ENCODE measurements at places on chromosomes 4 and X.

GRCh38 chr4:11214281-11214680 lies 214.4 kb downstream of the HS3ST1 start:
- DNase-seq: no peak

DNA sequence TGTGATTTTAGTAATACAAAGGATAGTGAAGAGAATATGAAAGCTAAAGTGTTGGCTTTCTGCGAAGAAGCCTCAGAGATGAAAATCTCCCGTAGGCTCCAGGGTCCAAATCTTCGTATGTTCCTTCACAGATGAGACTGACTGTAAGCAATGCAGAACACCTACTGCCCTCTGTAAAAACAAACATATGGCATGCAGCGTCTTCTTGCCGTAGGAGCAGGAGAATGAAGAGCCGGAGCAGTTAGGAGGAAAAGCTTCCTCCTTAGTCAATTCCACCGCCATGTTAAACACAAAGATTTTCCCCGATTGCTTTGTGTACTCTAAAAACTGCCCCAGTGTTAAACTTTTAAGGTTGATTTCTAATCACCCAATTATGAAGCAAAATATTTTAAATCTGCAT lies 22.5 kb downstream of the RWDD4 start:
- DNase-seq: peak; percentile 5

DNA sequence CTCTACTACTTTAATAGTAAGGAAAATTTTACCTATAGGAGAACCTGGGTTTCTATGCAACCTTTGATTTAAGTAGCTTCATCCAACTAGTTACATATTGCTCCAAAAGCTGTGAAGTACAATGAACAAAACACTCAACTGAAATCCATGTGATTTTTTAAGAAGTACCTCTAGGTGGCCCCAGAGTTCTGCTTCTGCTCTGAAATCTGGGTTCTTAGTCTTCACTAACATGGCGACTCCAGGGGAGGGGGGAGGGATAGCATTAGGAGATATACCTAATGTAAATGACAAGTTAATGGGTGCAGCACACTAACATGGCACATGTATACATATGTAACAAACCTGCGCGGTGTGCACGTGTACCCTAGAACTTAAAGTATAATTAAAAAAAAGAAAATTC lies 73.4 kb upstream of the MAGEB2 start:
- DNase-seq: peak; percentile 5

DNA sequence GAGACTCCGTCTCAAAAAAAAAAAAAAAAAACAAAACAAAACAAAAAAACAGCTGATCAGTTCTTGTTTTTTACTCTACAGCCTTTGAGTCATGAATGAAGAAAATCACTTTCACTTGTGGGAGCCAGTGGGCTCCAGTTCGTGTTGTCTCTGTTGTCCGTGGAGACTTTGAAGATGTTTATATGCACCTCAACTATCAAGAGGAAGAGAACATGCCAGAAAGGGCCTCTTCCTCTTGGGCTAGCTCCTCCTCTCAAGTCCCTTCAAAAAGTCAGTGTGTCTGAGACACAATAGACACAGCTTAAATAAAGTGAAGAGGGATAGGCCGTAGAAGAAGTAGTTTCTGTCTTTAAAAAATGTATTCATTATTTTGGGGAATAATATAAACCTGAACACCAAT lies 182.7 kb downstream of the KDR start:
- DNase-seq: no peak

- peak; percentile 9 for DNase-seq
Observed at GRCh38 chr4:38154681-38155588, 194.7 kb downstream of the PTTG2 start.

- DNase-seq: no peak
Observed at GRCh38 chrX:99421796-99422195, 988.3 kb downstream of the PCDH19 start.

- no peak for DNase-seq
Observed at GRCh38 chr4:53313510-53313909, 52.4 kb downstream of the SCFD2 start.

DNA sequence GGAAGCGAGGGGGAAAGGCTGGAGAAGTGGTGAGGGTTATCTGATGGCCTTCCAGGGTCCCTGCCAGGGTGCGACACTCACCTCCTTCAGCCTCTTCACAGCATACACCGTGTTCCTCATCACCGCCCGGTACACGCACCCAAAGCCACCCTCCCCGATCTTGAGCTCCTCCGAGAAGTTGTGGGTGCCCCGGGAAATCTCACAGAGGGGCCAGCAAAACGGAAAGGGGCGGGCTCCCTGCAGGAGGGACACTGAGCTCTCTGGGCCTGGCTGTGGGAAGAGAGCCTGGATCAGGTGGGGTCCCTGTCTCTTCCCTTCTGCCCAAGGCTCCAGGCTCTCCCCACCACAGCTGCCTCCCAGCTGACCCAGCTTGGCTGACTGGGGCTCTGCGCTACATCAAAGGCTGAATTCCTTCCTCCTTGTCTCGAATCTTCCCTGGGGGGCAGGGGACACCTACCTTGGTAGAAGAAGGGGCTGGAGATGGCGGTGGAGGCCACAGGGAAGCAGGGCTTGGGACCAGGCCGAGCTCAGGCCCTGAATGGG lies 1.1 kb downstream of the IRAK1 start:
- DNase-seq: no peak

- no peak for DNase-seq
Observed at GRCh38 chr4:8236106-8236919, 33.2 kb upstream of the HTRA3 start.

- DNase-seq: no peak
Observed at GRCh38 chr4:159018062-159018629, 84.7 kb upstream of the RAPGEF2 start.

GRCh38 chrX:15437724-15438123 lies 53.5 kb upstream of the VEGFD start:
- DNase-seq: no peak

GRCh38 chr4:93605163-93605562 lies 223.4 kb upstream of the ATOH1 start:
- DNase-seq: no peak

GRCh38 chrX:77003956-77004355 lies 443.2 kb upstream of the FGF16 start:
- no peak for DNase-seq

GRCh38 chr4:2792396-2792710 lies 532 bp upstream of the SH3BP2 start:
- DNase-seq: no peak

DNA sequence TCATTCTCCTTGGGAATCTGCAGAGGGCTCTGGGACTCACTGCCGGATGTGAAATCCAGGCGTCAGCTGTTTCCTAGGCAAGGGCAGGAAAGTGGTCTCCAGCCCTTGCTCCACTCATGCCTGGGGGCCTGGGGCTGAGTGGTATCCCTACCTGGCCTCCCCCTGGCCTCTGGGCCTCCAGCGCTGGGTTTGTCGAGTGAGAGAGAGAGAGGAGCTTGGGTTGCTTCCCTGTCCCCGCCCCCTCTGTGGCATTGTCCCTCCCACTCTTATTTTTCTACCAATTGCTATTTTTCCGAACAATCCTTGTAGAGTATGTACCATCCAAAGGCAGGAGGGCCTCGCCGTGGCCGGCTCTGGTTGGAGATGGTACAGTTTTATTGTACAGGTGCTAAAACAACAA lies 53.1 kb downstream of the ELF4 start:
- DNase-seq: no peak

DNA sequence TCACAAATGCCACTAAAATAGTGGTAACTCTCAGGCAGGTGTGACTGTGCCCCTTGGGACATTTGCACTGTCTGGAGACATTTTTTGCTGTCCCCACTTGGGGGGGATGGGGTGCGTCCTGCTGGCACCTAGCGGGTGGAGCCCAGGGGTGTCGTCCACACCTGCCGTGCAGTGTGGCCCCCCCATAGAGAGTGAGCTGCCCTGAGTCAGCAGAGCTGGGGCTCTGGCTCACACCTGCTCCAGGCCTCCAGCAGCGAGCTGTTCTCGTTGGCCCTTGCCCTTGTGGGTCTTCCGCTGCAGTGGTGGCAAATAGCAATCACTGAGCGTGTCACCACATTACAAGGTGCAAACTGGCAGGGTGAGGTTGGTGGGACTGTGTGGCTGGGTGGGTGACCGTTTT lies 64.6 kb downstream of the CLDN34 start:
- no peak for DNase-seq
